AG10803 (cell line): ENCODE measurements at places on chromosomes 3 and 15.

DNA sequence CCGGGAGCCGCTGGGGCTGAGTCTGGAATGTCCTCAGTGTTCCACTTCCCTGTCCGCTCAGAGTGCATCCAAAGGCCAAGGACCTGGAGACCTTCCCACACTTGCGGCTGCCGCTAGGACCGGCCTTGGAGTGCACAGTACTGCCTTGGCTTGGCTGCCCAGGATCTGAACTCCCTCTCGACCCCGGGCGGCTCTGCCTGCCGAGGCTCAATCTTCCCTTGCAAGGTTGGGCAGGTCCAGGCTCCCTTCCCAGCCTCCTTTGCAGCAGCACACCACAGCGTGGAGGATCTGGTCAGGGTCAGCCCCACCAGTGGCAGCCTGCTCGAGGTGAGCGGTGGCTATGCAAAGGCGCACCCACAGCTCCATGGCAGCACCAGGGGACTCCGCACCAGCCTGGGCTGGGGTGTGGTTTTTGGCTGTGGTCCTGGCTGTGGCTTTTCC, 69.2 kb downstream of the PLXNA1 start:
- DNase-seq: peak; percentile 19

GRCh38 chr3:33419948-33420347, 20.3 kb downstream of the UBP1 start:
- DNase-seq: no peak

- peak; percentile 43 for DNase-seq
Measured at GRCh38 chr3:171187706-171188290, 161.3 kb upstream of the SLC2A2 start.

- DNase-seq: peak; percentile 42
Measured at GRCh38 chr3:33372218-33373081, 67.8 kb downstream of the UBP1 start.

GRCh38 chr3:12706504-12707253, 42.8 kb upstream of the RAF1 start:
- DNase-seq: peak; percentile 67

GRCh38 chr3:139930211-139930610, 4.8 kb upstream of the CLSTN2 start:
- DNase-seq: no peak

GRCh38 chr3:42023380-42023779, 61.5 kb upstream of the ULK4 start:
- DNase-seq: no peak

GRCh38 chr3:10702961-10703740, 112.9 kb upstream of the SLC6A11 start:
- no peak for DNase-seq

DNA sequence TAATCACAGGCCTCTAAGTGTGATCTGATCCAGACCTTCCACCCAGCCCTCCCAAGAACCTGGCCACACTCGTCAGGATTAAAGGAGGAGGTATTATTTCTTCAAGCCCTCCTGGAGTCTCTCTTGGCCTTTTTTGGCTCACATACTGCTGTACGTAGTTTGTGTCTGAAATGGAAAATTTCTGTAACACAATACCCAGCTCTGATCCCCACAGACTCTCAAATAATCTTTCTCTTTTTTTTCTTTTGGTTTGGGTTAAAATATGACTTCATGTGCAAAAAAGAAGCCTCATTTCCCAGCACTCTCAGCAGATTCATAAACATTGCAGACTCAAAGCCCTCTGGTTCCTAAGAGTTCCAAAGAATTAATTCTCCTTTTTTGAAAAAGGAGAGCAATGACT, 96.5 kb upstream of the PHLDB2 start:
- no peak for DNase-seq

DNA sequence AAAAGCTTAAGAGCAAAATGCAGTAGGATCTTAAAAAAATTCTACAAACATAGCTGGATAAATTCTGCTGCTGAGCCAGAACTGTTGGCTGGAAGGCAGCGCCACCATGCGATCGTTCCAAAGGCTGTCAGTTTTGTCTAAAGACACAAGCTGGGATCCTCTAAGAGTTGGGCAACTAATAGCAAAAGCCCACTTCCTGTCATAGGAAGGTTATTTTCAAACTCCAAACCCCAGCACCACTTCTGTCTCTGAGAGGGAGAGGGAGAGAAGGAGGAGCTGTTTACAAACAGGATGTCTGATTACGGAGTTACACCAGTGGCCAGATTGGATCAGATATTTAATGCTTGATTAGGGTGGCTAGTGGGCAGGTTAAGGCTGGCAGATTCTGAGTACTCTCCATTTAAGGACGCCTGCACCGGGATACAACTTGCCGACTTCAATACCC, 44.0 kb downstream of the EIF4E3 start:
- DNase-seq: peak; percentile 82

DNA sequence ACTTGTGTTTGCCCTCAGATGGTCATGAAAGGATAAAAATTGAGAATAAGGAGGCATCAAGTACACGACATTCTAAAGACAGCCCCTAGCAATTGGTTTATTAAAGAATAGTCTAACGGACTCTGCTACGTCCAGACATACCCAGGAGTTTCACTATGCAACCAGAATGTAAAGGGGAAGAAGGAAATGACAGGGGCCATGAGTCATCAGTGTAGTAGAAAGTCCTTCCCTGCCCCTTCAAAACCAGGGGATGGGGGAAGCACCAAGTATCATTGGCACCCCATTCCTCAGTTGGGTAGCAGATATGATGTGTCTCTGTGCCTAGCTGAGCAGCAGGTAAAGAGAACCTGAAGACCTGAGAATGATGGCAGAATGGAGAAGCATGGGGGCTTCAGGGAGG, 367.4 kb downstream of the IL20RB start:
- no peak for DNase-seq

GRCh38 chr3:186990878-186991308, 60.6 kb downstream of the ST6GAL1 start:
- DNase-seq: no peak

GRCh38 chr3:64872345-64872744, 184.5 kb upstream of the ADAMTS9 start:
- DNase-seq: no peak

DNA sequence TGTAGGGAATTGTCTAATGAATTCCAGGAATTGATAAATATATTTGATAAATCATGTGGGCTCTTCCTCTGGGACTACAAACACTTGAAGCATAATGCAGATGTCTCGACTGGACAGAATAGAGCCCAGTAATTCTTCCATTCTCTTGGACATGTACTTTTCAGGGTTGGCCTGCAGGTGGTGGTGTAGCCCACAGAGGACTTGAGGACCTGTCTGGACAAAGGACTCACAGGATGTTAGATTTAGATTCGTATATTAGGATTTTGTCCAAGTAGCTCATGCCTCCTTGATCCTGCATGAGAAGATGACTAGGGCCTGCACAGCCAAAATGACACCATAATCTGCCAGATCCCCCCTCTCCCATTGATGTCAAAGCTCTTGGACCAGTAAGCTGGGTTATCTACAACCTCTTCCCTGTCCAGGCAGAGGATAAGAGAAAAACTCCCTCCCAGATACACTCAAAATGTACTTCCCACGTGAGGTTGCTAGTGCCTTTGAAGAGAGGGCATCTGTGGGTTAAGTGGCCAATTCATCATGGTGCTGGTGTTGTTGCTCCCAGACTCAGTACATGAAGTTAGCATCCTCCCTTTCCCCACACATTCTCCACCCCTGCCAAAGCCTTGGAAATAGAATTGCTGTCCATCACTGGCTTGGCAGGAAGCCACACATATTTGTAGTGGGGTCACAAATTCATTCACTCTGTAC, 88.6 kb upstream of the ZNF280D start:
- peak; percentile 69 for DNase-seq

GRCh38 chr3:45124352-45124751, 21.8 kb downstream of the CDCP1 start:
- peak; percentile 97 for DNase-seq

DNA sequence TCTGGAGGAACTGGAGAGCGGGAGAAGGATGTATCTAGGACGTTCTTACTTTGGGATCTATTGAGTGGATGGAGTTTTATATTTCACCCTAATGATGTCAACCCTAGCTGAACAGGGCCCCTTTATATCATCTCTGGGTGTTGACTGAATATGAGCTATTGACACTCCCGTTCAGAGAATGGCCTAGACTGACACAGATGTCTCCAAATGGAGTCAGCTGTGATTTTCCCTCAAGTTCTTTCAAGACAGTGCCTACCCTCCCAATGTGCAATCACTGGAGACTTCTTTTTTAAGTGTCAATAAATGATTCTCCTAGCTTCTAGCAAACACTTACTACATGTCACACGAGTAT, 63.8 kb downstream of the FRMD4B start:
- DNase-seq: no peak

DNA sequence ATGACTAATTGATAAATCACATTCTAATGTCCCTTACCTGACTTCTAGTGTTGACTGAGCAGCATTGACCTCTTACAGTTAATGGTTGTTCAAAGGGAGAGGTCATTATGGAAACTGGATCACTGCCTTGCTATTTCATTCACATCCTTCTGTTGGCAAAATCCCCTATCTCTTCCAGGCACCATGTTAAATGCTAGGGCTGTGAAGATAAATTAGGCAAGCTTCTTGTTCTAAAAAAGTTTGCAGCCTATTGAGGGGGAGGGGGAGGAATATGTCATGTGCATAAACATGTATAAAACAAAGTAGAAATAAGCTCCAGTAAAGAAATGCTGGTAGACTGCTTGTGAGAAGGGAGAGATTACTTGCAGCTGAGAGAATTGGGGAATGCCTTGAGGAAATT, 84.8 kb upstream of the MLF1 start:
- DNase-seq: no peak
